ENCODE measurements at places on chromosomes 6 and 20.

DNA sequence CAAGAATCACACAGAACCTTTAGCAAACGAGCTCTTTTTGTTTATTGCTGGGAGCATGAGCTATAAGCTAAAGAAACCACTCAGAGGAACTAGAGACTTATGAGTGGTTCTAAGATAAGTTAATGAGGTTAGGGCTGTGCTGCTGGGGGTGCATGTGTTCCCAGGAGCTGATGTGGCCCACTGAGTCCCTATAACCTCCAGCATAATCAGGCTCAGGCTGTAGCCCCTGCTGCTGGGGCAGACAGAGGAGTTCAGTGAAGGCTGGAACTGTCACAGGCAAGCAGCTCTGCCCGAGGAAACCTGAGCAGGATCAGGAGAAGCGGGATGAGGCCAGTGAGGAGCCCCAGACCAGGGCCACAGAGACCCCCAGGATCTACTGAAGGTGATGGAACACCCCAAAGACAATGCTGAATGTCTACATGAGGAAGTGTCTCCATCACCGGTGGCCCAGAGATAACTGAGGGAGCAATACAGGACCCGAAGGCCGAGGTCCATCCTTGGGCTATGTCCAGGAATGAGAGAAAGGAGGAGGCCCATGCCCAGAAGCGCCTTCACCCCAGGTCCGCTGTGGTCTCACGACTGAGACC is 17.3 kb downstream of the TUBB2B start:
- peaks cover 26% of the 10 kb centered on the region for H3K27me3 ChIP-seq
- H3K4me1 ChIP-seq, result no peaks in the 10 kb centered on the region
- H3K4me3 ChIP-seq, result no peak overlapping the region
- no peak for DNase-seq
- H3K27ac ChIP-seq, result no peak overlapping the region

- H3K4me3 ChIP-seq, result peak overlapping the region; percentile 54
- H3K36me3 ChIP-seq, result no peaks in the 10 kb centered on the region
- no peak for DNase-seq
- H3K4me1 ChIP-seq, result peaks cover 44% of the 10 kb centered on the region
- H3K27ac ChIP-seq, result no peak overlapping the region
These were observed 2.2 kb downstream of the NRN1 start for GRCh38 chr6:6004390-6004995.

DNA sequence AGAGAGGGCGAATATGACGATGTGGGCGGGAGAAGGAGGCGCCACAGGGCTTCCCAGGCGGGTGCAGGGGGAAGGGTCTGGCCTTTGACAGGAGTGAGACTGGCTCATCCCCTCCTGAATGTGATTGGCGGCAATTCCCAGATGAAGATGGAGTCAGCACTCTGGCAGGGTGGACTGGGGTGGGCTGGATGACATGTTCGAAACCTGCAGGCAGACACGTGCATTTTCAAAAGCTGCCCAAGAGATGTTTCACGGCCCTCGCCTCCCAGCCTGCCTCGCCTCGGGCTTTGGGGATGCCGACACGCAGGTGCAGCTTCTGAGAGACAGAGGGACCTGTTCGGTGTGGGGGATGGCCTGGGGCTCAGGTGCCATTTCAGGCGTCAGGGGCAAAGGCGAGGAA is 66.8 kb upstream of the AFDN start:
- peaks cover 7% of the 10 kb centered on the region for H3K4me1 ChIP-seq
- no peaks in the 10 kb centered on the region for H3K36me3 ChIP-seq
- H3K4me3 ChIP-seq, result no peak overlapping the region
- no peak for DNase-seq
- H3K27ac ChIP-seq, result no peak overlapping the region

- H3K27ac ChIP-seq, result no peak overlapping the region
- no peaks in the 10 kb centered on the region for H3K27me3 ChIP-seq
- peaks cover 1% of the 10 kb centered on the region for H3K4me1 ChIP-seq
- no peak for DNase-seq
These were observed 32.0 kb upstream of the TMEM217 start for GRCh38 chr6:37289931-37290330.

DNA sequence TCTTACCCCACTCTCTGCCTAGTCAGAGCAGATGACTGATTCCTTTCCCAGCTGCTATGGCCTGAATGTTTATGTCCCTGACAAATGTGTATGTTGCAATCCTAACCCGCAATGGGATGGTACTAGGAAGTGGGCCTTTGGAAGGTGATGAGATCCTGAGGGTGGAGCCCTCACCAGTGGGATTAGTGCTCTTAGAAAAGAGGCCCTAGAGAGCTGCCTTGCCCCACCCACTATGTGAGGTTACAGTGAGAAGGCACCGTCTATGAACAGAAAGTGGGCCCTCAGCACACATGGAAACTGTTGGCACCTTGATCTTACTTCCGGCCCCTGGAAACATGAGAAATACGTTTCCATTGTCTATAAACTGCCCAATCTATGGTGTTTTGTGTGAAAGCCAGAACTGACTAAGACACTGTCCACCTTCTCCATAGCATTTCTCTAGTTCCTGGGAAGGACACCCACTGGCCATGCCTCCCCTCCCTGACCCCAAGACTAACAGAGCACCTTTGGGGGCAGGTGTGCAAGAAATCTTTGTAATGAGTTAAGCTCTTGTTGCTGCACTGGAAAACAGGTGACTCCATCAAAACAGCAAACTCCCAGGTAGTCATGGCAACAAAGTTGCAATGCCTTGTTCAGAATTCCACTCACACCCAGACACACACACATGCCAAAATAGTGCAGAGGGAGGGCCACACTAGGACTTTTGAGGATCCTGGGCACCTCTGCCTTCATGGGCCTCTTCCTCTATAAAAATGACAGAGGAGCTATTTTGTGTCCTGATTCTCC is 16.2 kb downstream of the GABRR2 start:
- H3K4me3 ChIP-seq, result no peak overlapping the region
- peak overlapping the region; percentile 86 for H3K27ac ChIP-seq
- no peaks in the 10 kb centered on the region for H3K27me3 ChIP-seq

- H3K4me3 ChIP-seq, result no peak overlapping the region
- no peaks in the 10 kb centered on the region for H3K4me1 ChIP-seq
- DNase-seq, result no peak
These were observed 981.0 kb upstream of the CITED2 start for GRCh38 chr6:140355476-140355875.

GRCh38 chr6:108947114-108947854 is 99.1 kb downstream of the ARMC2 start:
- H3K4me3 ChIP-seq, result no peak overlapping the region
- no peaks in the 10 kb centered on the region for H3K27me3 ChIP-seq
- no peak for DNase-seq
- peaks cover 66% of the 10 kb centered on the region for H3K4me1 ChIP-seq

DNA sequence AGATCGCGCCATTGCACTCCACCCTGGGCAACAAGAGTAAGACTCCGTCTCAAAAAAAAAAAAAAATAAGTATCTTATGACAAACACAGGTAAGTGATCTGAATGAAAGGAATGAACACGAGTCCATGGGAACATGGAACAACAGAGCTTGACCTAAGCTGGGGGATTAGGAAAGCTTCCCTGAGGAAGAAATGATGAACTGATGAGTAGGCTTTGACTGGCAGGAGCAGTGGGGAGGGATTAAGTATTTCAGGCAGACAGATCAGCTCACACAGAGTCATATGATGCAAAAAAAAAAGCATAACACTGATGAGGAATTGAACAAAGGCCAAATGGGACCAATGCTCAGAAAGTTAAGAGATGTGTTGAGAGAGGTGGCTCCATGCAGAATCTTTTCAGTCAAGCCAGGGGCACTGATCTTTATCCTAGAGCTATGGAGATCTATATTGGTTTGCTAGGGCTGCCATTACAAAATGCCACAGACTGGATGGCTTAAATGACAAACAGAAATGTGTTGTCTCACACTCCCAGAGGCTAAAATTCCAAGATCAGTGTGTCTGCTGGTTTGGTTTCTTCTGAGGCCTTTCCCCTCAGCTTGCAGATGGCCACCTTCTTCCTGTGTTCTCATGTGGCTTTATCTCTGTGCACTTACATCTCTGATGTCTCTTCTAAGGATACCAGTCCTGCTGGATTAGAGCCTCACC is 85.6 kb downstream of the ANKRD6 start:
- DNase-seq, result no peak
- no peaks in the 10 kb centered on the region for H3K36me3 ChIP-seq
- no peak overlapping the region for H3K27ac ChIP-seq
- no peak overlapping the region for H3K4me3 ChIP-seq
- no peaks in the 10 kb centered on the region for H3K4me1 ChIP-seq

GRCh38 chr20:58839474-58839874 is 11.2 kb downstream of the GNAS-AS1 start:
- no peak for DNase-seq
- no peaks in the 10 kb centered on the region for H3K36me3 ChIP-seq
- no peak overlapping the region for H3K27ac ChIP-seq
- H3K4me1 ChIP-seq, result peaks cover 3% of the 10 kb centered on the region
- peak overlapping the region; percentile 41 for H3K4me3 ChIP-seq

- no peak overlapping the region for H3K4me3 ChIP-seq
- no peak overlapping the region for H3K27ac ChIP-seq
- no peak for DNase-seq
- no peaks in the 10 kb centered on the region for H3K36me3 ChIP-seq
- H3K27me3 ChIP-seq, result no peaks in the 10 kb centered on the region
These were observed 164.4 kb downstream of the TMEM242 start for GRCh38 chr6:157158897-157159296.

- no peaks in the 10 kb centered on the region for H3K36me3 ChIP-seq
- H3K4me3 ChIP-seq, result no peak overlapping the region
- no peak overlapping the region for H3K27ac ChIP-seq
- no peaks in the 10 kb centered on the region for H3K27me3 ChIP-seq
These were observed 449.8 kb upstream of the RNF217 start for GRCh38 chr6:124512431-124512830.

GRCh38 chr6:165872811-165873210 is 209.8 kb upstream of the PDE10A start:
- H3K4me1 ChIP-seq, result no peaks in the 10 kb centered on the region
- no peak overlapping the region for H3K27ac ChIP-seq
- no peaks in the 10 kb centered on the region for H3K27me3 ChIP-seq
- no peak for DNase-seq
- no peaks in the 10 kb centered on the region for H3K36me3 ChIP-seq

GRCh38 chr6:1103945-1104623 is 207.8 kb upstream of the FOXQ1 start:
- DNase-seq, result no peak
- no peaks in the 10 kb centered on the region for H3K4me1 ChIP-seq
- H3K36me3 ChIP-seq, result no peaks in the 10 kb centered on the region
- no peak overlapping the region for H3K4me3 ChIP-seq

DNA sequence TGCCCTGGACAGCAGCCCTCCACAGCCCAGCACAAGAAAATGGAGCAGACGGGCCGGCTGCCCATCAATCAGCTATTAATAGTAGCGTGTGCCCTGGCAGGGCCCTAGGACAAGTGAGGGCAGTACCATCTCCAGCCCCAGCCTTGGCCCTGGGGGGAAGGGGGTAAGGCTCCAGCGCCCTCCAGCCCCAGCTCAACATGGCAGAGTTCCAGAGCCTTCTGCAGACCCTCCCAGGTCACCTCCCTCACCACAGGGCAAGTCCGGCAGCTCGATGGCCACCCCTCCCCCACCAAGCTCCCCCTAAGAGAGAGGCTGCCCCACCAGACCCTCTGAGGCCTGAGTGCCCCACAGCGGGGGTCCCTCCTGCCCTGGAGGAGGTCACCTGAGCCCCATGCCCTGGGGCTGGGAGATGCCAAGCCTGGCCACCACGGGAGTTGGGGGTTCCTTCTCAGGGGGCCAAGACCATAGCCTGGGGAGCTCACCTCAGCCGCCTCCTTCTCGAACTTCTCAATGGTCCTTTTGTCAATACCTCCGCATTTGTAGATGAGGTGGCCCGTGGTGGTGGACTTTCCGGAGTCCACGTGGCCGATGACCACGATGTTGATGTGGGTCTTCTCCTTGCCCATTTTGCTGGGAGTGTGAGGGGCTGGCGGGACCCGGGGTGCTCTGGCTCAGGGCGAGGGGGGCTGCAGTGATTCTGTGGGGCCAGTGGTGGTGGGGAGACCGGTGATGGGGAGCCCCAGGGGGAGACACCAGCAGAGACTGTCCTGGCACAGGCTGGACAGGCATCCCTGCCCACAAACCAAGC is 1.5 kb downstream of the EEF1A2 start:
- peaks cover 34% of the 10 kb centered on the region for H3K36me3 ChIP-seq
- DNase-seq, result peak; percentile 64
- peaks cover 31% of the 10 kb centered on the region for H3K4me1 ChIP-seq
- H3K27ac ChIP-seq, result peak overlapping the region; percentile 97

- no peaks in the 10 kb centered on the region for H3K27me3 ChIP-seq
- H3K4me3 ChIP-seq, result no peak overlapping the region
- DNase-seq, result no peak
- H3K4me1 ChIP-seq, result no peaks in the 10 kb centered on the region
- no peaks in the 10 kb centered on the region for H3K36me3 ChIP-seq
These were observed 392.7 kb downstream of the THBS2 start for GRCh38 chr6:168860987-168861386.

GRCh38 chr6:1380625-1381427 is 8.6 kb upstream of the FOXF2 start:
- H3K36me3 ChIP-seq, result no peaks in the 10 kb centered on the region
- no peak for DNase-seq
- peaks cover 18% of the 10 kb centered on the region for H3K4me1 ChIP-seq

GRCh38 chr6:106773522-106773921 is 144.1 kb downstream of the QRSL1 start:
- no peak overlapping the region for H3K4me3 ChIP-seq
- no peak for DNase-seq
- no peaks in the 10 kb centered on the region for H3K36me3 ChIP-seq
- no peaks in the 10 kb centered on the region for H3K27me3 ChIP-seq
- no peak overlapping the region for H3K27ac ChIP-seq
- H3K4me1 ChIP-seq, result no peaks in the 10 kb centered on the region

DNA sequence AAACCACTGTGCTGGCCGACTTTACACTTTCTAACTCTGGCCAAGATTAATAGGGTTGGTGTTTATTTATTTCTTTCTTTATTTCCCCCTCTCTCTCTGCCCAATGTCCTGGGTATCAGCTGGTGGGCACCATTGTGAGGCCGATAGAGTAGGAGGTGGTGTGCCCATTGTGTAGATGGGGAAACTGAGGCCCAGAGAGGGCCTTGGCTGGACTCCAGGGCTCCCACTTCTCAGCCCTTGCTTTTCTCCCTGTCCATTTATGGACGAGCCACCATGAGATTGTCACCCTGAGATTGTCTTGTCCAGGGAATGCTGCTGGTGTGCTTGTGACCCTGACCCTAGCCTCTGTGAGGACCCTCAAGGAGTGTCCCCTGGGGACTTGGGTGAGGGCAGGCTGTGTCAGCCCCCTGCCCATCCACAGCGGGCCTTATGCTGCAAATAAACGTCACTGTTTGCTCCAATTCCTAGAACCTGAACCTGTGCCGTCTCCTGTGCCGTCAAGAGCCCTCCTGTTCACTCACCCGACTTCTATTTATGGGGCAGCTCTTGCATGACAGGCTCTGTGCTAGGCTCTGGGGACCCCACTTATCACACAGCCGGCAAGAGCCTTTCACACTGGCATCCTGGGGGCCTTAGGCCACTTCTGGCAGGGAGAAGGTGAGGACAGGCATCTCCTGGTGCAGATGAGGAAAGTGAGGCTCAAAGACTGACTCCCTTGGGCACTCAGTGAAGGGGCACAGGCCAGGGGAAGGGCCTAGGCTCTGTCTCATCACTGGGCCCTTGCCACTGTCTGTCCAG is 24.8 kb downstream of the SUN5 start:
- no peaks in the 10 kb centered on the region for H3K4me1 ChIP-seq
- H3K27me3 ChIP-seq, result no peaks in the 10 kb centered on the region
- no peak overlapping the region for H3K27ac ChIP-seq
- no peak overlapping the region for H3K4me3 ChIP-seq

- H3K36me3 ChIP-seq, result no peaks in the 10 kb centered on the region
- H3K4me1 ChIP-seq, result peaks cover 12% of the 10 kb centered on the region
- H3K27me3 ChIP-seq, result peaks cover 43% of the 10 kb centered on the region
- H3K4me3 ChIP-seq, result no peak overlapping the region
- H3K27ac ChIP-seq, result no peak overlapping the region
These were observed 5.5 kb downstream of the MDGA1 start for GRCh38 chr6:37691904-37692806.
